Upper lobe of right lung (tissue), 1 donor: ENCODE measurements at places on chromosomes 11 and 22.

DNA sequence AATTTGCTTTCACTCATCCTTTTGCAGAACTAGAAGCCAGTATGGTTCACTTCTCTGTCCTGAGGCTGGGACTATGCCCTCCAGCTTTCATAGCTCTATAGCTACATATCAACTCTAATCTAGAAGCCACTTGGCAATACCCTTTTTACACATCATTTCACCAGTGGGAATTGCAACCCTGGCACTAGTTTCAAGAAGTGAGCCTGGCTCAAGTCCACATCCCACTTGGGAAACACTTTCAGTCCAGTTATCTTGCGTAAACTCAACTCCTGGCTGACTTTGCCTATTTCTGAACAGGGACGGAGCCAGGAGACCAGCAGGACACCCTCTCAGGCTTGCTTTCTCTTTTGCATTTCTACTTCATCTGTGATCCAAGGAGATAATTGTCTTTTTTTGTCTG is 19.9 kb upstream of the FAT3 start:
- no peaks in the 10 kb centered on the region for H3K27me3 ChIP-seq
- no peaks in the 10 kb centered on the region for H3K36me3 ChIP-seq
- no peaks in the 10 kb centered on the region for H3K4me1 ChIP-seq

- H3K27ac ChIP-seq, result no peak overlapping the region
- H3K4me3 ChIP-seq, result no peak overlapping the region
- no peaks in the 10 kb centered on the region for H3K27me3 ChIP-seq
- H3K36me3 ChIP-seq, result no peaks in the 10 kb centered on the region
Measured at GRCh38 chr11:118232659-118233058, 7.8 kb upstream of the JAML start.

DNA sequence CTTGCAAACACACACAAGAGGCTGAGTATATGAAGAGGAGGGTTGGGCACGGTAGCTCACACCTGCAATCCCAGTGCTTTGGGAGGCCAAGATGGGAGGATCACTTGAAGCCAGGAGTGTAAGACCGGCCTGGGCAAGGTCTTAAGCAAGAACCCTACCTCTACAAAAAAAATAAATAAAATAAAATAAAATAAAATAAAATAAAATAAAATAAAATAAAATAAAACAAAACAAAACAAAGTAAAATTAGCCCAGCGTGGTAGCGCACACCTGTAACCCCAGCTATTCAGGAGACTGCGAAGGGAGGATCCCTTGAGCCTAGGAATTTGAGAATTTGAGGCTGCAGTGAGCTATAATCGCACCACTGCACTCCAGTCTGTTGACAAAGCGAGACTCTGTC is 337.9 kb downstream of the SHANK2 start:
- no peaks in the 10 kb centered on the region for H3K27me3 ChIP-seq
- H3K27ac ChIP-seq, result no peak overlapping the region
- DNase-seq, result no peak
- H3K4me1 ChIP-seq, result no peaks in the 10 kb centered on the region

DNA sequence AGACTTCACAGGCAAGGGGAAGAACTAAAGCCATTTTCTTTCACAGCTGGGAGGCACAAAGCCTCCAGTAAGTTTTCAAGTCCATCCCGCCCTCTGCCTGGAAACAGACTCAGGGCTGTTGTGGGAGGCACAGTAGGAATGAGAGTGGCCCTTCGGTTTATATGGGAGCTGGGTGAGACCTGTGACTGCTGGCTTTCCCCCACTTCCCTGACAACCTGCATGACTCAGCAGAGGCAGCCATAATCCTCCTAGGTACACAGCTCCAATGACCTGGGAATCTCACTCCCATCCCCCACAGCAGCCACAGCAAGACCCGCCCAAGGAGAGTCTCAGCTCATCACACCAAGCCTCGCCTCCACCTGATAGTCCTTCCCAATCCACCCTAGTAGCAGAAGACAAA is 12.1 kb upstream of the TMEM45B start:
- H3K4me3 ChIP-seq, result no peak overlapping the region
- H3K27ac ChIP-seq, result no peak overlapping the region
- no peak for DNase-seq
- no peaks in the 10 kb centered on the region for H3K36me3 ChIP-seq
- no peaks in the 10 kb centered on the region for H3K27me3 ChIP-seq

- H3K36me3 ChIP-seq, result no peaks in the 10 kb centered on the region
- no peaks in the 10 kb centered on the region for H3K27me3 ChIP-seq
- H3K4me3 ChIP-seq, result no peak overlapping the region
- no peak for DNase-seq
Measured at GRCh38 chr22:26847816-26848215, 190.4 kb downstream of the MIAT start.

GRCh38 chr11:77413850-77414460 is 59.9 kb downstream of the PAK1 start:
- H3K4me1 ChIP-seq, result no peaks in the 10 kb centered on the region
- no peak overlapping the region for H3K4me3 ChIP-seq
- H3K27me3 ChIP-seq, result no peaks in the 10 kb centered on the region
- H3K27ac ChIP-seq, result no peak overlapping the region
- no peak for DNase-seq

DNA sequence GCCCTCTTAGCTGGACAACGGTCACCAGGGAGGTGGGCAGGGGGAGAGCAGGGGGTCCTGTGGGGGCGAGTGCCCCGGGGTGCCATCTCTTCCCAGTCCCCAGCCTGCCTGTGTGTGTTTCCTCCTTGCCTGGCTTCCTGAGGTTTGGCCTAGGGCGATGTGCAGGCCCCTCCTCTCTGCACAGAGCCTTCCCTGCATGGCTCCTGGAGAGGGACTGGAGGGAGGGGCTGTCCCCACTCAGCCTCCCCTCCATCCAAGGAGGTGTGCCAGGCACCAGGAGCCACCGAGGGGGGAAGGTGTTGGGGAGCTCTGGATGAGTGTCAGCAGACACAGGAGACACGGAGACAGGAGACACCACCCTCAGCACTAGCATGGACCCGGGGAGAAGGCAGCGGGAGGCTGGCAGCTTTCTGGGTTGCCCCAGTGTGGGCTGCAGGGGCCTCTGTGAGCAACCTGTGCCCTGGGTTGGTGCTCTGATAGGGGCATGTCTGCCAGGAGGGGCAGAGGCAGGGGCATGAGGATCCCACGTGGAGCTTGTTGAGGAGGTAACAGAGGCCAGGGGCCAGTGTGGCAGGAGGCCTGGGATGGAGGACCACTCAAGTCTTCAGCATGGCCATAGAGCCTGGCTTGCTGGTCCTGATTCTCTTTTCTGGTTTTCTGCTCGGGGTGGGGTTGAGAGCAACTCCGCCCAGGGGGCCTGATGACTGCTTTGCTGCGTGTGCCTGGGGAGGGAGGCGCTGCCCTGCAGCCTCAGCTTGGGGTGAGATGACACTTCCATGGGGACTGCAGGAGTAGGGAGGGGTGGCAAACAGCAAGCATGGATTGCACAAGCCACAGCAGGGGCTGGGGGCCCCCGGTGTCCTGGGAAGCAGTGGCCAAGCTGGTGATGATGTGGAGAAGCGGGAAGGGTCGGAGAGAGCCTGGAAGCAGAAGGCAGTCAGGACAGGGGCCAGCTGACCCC is 78.8 kb downstream of the ST3GAL4 start:
- H3K4me1 ChIP-seq, result peaks cover 5% of the 10 kb centered on the region
- no peaks in the 10 kb centered on the region for H3K36me3 ChIP-seq
- no peak for DNase-seq
- no peaks in the 10 kb centered on the region for H3K27me3 ChIP-seq

GRCh38 chr22:49915610-49916009 is 2.6 kb downstream of the ALG12 start:
- peaks cover 27% of the 10 kb centered on the region for H3K36me3 ChIP-seq
- no peak overlapping the region for H3K4me3 ChIP-seq
- H3K4me1 ChIP-seq, result peaks cover 18% of the 10 kb centered on the region
- H3K27ac ChIP-seq, result no peak overlapping the region

DNA sequence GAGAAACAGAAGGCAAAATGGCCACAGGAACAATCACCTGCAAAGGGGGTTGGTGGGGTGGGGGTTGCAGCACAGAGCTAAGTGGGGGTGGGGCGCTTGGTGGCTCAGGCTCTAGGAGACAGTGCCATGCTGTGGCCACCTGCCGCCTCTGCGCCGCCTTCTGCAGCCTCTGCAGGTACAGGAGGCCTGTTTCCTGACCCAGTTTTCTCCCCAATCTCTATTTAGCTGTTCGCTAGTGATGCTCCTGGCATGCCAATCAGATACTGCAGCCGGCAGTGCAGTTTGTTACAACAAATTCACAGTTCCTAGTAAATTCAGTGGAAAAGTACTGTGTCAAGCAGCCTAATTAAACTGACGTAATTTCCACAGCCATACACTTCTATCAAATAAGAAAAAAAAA is 106.4 kb downstream of the SERGEF start:
- H3K36me3 ChIP-seq, result no peaks in the 10 kb centered on the region
- no peaks in the 10 kb centered on the region for H3K4me1 ChIP-seq
- no peak for DNase-seq
- no peak overlapping the region for H3K4me3 ChIP-seq
- no peak overlapping the region for H3K27ac ChIP-seq

DNA sequence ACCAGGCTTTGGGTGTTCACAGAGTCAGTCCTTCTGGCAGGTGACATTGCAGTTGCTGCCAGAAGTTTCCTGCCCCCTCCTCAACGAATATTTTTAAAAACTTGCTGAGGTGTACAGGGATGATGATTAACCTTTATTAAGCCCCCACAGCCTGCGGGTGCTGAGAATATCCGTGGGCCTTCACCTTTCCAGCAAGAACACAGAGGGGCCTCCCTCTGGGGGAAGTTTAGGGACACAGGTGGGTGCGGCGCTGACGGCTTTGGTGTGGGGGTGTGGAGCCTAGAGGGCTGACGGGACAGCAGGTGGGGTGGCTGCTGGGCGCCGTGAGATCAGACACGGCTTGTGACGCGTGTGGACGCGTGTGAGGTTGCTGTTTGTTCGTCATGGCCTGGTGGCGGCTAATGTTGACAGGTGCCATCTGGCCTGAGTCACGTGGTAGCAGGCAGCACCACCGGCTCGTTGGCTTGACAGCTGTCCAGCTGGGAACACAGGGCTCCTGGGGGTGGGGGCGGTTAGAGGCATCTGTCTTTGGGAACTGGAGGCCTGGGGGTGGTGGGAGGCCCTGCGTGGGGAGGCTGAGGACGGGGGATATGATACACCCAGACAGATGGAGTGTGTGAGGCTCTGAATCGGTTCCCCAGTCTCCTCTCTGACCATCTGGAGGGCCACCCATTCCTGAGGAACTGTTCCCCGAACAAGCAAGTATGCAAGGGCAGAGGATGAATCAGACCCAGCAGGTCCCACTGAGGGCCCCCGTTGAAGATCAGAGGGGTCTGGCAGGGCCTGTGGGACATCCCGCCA is 12.5 kb upstream of the LRRC10B start:
- no peak overlapping the region for H3K4me3 ChIP-seq
- no peaks in the 10 kb centered on the region for H3K36me3 ChIP-seq
- no peaks in the 10 kb centered on the region for H3K27me3 ChIP-seq
- H3K4me1 ChIP-seq, result no peaks in the 10 kb centered on the region
- H3K27ac ChIP-seq, result no peak overlapping the region

DNA sequence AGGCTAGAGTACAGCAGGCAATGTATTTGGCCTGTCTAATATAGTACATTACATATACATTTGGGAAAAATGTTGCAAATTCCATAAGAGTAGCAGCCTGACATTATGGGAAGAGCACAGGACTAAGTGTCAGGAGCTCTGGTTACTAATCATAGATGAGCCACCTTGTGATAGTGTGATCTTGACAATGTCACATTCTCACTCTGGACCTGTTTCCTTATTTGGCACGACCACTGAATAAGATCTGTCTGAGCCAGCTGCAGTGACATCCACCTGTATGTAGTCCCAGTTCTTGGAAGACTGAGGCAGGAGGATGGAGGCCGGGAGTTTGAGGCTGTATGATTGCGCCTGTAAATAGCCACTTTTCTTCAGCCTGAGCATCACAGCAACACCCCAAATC is 5.7 kb upstream of the LIN7C start:
- no peak overlapping the region for H3K27ac ChIP-seq
- H3K27me3 ChIP-seq, result no peaks in the 10 kb centered on the region
- peaks cover 8% of the 10 kb centered on the region for H3K4me1 ChIP-seq
- no peak overlapping the region for H3K4me3 ChIP-seq
- no peak for DNase-seq

DNA sequence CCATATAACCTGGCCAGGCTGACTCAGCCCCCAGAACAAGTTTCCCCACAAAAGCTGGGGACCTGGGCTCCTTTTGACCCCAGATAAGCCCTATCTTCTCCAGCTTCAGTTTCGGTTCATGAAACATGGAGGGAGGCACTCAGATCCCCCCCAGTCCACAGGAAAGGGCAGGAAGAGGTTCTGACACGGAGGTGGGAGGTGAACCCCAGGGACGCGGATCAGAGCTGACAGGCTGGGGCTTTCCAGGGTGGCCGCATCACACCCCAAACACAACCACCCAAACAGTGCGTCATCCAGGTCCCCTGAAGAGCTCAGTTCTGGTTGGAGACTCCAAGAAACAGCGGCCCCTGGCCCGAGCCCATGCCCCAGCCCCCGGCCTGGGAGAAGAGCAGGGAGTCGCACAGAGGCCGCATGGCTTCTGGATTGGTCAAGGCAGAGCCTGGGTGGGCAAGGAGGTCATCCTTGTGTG is 44.3 kb upstream of the A4GALT start:
- H3K4me1 ChIP-seq, result peaks cover 9% of the 10 kb centered on the region
- H3K27ac ChIP-seq, result no peak overlapping the region
- H3K4me3 ChIP-seq, result no peak overlapping the region
- H3K36me3 ChIP-seq, result no peaks in the 10 kb centered on the region
- no peaks in the 10 kb centered on the region for H3K27me3 ChIP-seq

- H3K27me3 ChIP-seq, result no peaks in the 10 kb centered on the region
- peak overlapping the region; percentile 99 for H3K27ac ChIP-seq
- no peaks in the 10 kb centered on the region for H3K36me3 ChIP-seq
Measured at GRCh38 chr22:50531962-50532674, 2.3 kb upstream of the TYMP start.

DNA sequence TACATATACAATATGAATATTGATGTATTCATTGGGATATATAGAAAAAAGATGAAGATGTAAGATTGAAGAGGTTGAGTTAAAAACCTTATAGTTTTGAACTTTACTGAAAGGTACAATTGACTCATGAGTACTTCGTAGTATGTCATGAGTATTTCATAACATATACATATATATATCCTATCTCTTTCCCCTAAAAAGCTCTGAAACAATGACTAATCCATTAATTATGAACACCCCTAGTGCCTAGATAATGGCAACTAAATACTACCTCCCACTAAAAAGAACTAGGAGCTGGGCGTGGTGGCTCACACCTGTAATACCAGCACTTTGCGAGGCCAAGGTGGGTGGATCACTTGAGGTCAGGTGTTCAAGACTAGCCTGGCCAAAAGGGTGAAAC is 31.5 kb downstream of the SLC35F2 start:
- no peaks in the 10 kb centered on the region for H3K27me3 ChIP-seq
- H3K4me3 ChIP-seq, result no peak overlapping the region
- no peaks in the 10 kb centered on the region for H3K36me3 ChIP-seq
- no peak for DNase-seq

DNA sequence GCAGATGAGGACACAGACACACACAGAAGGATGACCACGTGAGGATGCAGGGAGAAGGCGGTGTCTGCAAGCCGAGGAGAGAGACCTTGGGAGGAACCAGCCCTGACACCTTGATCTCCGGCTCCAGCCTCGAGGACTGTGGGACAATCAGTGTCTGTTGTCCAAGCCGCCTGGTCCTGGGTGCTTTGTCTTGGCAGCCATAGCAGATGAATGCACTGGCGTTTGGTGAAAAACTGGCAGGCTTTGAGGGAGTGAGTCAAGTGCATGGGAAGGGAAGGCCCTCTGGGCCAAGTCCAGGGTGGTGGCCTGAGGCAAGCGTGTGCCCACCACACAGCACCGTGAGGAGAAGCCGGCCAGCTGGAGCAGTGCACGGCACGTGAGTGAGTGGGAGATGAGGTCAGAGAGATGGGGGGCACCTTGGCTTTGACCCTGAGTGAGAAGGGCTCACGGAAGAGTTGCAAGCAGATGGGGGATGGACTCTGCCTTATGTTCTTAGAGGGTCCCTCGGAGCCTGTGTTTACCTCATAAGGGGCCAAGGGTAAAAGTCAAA is 12.4 kb upstream of the BRSK2 start:
- H3K27ac ChIP-seq, result no peak overlapping the region
- DNase-seq, result no peak
- H3K36me3 ChIP-seq, result no peaks in the 10 kb centered on the region
- no peaks in the 10 kb centered on the region for H3K4me1 ChIP-seq
- H3K27me3 ChIP-seq, result peaks cover 8% of the 10 kb centered on the region
